NK-92 treated with Interleukin-12 subunit alpha and Interleukin-12 subunit beta, amount 100 ng/mL, for 24 hours (cell line): ENCODE measurements at places on chromosomes 12 and 14.

GRCh38 chr12:91061091-91061490 is 3.3 kb upstream of the KERA start:
- no peak for DNase-seq

DNA sequence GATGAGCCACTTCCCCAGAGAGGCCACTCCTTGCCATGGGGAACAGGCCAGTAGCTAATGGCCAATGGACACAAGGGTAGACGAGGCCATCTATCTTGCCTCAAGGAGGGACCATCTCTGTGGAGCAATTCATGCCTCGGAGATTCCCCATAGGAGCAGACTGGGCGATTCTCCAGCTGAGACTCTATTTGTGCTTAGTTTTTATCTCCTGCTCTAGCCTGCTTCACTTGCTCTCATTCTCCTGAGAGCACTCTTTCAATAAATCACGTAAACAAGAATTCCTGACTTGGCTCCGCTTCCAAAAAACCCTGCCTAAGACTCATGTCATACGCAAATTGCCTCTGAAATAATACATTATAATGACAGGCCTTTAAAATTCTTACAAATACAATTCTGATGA is 396.4 kb upstream of the USP15 start:
- DNase-seq = no peak

GRCh38 chr12:67471810-67472209 is 176.7 kb upstream of the DYRK2 start:
- DNase-seq = no peak

DNA sequence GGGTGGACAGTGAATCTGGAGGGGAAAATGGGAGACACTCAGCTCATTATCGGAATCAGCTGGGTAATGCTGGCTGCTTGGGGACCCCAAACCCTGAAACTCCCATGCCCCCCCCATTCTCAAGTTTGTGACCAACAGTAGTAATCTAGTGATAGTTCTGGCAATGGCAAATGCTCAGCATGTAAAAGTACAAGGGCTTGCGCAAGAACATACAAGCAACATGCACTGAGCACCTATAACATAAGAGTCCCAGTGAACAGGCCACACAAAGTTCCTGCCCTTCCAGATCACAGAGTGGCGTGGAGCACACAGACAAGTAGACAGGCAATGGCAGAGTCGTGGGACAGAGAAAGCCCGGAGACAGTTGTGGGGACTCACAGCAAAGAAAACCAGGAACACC is 407.9 kb downstream of the MED13L start:
- DNase-seq = no peak

DNA sequence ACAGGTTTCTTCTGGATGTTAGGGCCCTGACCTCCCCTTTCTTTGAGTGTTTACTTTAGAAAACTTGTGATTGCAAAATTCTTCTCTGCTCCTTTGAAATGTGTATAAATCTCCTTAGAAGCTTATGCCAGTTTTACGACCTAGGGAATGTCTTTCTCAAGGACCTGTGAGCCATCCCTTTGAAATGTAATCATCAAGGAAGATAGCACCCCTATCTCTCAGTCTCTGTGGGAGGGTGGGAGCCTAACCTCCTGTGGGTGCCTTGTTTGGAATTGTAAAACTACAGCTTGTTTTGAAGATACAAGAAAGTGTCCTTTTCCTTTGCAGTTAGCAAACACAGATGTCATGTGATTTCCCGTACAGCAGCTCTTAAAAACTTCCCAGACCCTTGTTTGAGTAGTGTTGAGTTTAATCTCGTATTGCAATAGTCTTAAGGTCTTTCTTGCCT is 3.3 kb downstream of the OR10AD1 start:
- DNase-seq = no peak

- no peak for DNase-seq
Measured at GRCh38 chr14:76138758-76139723, 12.7 kb upstream of the GPATCH2L start.
